ENCODE measurements at places on chromosomes 7 and 10. TPM values are rescaled to one million over a fixed set of nuclear protein-coding genes. Genes with fewer than 3 reads are reported as not detected.

- H3K36me3 ChIP-seq, result no peaks in the 10 kb centered on the region
- H3K4me3 ChIP-seq, result no peak overlapping the region
- H3K4me1 ChIP-seq, result no peaks in the 10 kb centered on the region
- no peak overlapping the region for H3K27ac ChIP-seq
- no peak for DNase-seq
Measured at GRCh38 chr10:9294132-9294663, 1239.7 kb downstream of the GATA3 start.

DNA sequence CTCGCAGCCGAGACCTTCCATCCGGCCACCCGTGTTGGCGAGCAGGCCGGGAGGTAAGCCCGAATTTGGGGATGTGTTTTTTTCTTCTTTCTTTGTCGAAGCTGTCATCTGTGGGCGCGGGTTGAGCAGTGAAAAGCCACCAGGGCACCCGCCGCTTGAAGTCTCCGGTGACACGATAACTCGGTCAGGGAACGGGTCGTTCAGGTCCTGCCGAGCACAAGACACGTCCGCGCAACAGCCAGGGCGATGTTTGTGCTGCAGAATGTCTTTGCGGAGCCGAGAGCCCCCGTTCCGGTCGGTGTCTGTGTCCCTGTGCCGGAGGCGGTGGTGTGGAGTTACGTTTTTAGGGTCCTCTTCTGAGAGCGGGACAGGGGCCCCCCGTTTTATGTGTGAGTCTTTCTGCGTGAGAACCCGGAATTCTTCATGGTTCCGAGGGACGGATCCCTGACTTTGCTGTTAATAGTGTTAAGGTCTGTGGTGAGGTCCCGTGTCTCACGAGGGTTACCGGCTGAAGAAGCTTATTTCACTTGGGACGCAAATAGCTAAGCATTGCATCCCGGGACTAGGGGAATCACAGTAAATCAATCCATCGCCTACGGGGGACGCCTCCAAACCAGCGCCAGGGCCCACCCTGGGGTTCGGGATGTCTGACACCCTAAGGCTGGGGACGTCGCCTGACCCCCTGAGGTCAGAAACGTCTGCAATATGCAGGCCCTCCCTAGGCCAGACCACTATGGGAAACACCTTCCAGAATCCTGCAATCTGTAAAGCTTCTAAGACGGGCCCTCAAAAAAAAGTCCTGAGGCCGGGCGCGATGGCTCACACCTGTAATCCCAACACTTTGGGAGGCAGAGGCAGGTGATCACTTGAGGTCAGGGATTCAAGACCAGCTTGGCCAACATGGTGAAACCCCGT is 99.5 kb downstream of the ELFN1 start:
- H3K4me3 ChIP-seq, result no peak overlapping the region
- no peaks in the 10 kb centered on the region for H3K36me3 ChIP-seq
- no peak for DNase-seq

- no peak for DNase-seq
- no peaks in the 10 kb centered on the region for H3K36me3 ChIP-seq
- H3K4me3 ChIP-seq, result no peak overlapping the region
- H3K4me1 ChIP-seq, result peaks cover 4% of the 10 kb centered on the region
- H3K27ac ChIP-seq, result no peak overlapping the region
- H3K27me3 ChIP-seq, result no peaks in the 10 kb centered on the region
Measured at GRCh38 chr10:27558612-27559020, 54.5 kb downstream of the RAB18 start.

The MYOZ1 gene
- total RNA-seq, result not detected
